ENCODE measurements at places on chromosomes 12 and 14.

GRCh38 chr12:16220120-16220519, 57.4 kb downstream of the SLC15A5 start:
- DNase-seq = no peak

- DNase-seq = no peak
Measured at GRCh38 chr12:60489071-60489470, 893.2 kb downstream of the SLC16A7 start.

DNA sequence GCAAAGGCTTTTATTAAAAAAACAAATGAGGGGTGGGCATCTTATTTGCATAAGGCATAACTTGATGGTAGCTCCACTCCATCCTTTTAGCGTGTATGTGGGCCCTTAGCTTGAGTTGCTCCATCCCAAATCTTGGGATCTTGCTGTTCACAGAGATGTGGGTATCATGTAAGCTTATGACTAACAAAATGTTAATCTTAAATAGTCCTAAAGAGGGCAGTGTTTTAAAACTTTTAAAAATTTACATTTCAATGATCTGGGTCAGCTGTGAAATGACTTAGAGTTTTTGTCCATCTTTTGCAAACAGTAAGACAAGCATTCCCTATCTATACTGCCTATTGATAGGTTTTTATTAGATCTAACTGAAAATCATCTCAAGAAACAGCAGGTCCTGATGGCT, 86.0 kb downstream of the SLCO1A2 start:
- DNase-seq = no peak

- DNase-seq = no peak
Measured at GRCh38 chr12:89540586-89540985, 14.7 kb upstream of the POC1B start.

DNA sequence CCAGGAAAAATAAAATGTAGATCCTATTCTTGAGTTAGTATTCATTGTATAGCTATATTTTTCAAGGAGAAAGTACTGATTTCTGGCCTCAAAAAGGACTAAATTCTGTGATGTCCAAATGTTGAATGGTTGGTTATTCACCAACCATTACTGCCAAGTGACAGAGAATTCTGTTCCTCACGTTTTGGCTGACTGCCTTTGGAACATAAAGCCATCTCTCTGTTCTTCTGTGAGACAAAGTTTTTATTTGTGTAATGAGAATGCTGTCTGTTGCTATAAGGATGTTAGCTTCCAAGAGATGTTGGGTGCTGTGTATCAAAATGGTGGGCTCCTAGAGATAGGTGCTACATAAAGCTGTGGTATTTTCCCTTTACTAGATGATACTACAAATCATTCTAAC, 9.3 kb downstream of the ZNF410 start:
- no peak for DNase-seq

GRCh38 chr12:122669397-122670070, 33.6 kb downstream of the HCAR2 start:
- no peak for DNase-seq

- DNase-seq = no peak
Measured at GRCh38 chr14:67749341-67750084, 47.8 kb downstream of the RDH12 start.

GRCh38 chr12:94245631-94246383, 97.4 kb downstream of the PLXNC1 start:
- no peak for DNase-seq

GRCh38 chr12:119870457-119870856, 6.7 kb downstream of the CIT start:
- no peak for DNase-seq

DNA sequence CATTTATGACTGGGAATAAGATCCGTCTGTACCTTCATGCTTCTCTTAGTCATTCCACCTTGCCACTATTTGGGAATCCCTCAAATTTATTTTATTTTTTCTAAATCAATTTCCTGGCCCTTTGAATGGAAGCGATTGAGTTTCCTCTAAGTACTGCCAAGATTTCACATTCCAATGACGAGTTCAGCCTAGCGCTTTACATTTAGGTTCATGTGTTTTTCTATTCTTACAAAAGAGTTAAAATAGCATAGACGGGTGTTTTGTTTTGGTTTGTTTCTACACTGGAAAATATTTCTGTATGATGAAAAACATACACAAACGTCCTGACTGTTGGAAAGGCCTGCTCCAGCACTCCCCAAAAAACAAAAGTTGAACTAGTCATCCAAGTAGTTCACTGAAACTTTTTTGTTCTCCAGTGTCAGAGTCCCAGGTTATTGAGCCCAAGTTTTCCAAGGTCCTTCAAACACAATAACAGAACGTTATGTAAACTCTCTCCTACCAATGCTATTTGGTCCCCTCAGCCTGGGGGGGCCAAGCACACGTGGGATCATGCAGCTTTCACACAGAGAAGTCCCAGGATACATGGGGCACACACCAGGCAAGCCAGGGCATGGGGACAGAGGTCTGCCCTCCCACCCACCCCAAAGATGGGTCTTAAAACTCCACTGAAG, 74.8 kb upstream of the FOXN3 start:
- no peak for DNase-seq

GRCh38 chr12:126588586-126589249, 1523.5 kb downstream of the AACS start:
- peak; percentile 8 for DNase-seq

- DNase-seq = no peak
Measured at GRCh38 chr12:52093346-52093745, 13.8 kb downstream of the SMIM41 start.

DNA sequence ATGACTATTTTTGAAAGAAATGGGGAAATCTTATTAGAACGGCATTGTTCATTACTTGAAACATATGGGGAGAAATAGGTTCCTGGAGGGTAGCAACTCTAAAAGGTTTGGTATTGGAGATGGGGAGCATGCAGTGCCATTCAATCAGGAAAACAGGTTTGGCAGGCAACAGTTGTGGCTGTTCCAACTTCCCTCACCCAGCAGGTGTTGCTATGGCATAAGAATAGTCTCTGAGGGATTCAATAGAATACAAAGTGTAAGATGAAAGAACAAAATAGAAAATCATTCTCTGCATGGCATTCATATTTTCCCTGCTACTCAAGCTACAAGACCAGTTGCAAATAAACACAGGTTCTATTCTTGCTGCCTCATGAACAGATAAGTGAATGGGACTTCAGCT, 393.3 kb upstream of the RPL10L start:
- DNase-seq = no peak

DNA sequence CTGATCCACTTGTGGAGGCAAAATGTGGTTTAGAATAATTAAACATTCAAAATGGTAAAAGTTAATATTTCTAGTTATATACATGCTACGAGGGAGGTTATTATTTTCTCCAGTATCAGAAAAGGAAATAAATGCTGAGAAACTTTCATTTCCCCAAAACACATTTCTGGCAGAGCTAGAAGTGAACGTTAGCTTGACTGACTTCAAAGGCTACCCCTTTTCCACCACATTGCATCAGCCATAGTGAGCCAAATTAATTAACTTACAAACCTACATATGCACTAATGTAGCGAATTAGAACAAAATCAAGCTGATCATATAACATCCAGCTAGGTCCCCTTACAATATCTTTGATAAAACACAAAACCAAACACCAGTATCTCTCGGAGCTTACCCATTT, 49.3 kb upstream of the RERGL start:
- DNase-seq = no peak

DNA sequence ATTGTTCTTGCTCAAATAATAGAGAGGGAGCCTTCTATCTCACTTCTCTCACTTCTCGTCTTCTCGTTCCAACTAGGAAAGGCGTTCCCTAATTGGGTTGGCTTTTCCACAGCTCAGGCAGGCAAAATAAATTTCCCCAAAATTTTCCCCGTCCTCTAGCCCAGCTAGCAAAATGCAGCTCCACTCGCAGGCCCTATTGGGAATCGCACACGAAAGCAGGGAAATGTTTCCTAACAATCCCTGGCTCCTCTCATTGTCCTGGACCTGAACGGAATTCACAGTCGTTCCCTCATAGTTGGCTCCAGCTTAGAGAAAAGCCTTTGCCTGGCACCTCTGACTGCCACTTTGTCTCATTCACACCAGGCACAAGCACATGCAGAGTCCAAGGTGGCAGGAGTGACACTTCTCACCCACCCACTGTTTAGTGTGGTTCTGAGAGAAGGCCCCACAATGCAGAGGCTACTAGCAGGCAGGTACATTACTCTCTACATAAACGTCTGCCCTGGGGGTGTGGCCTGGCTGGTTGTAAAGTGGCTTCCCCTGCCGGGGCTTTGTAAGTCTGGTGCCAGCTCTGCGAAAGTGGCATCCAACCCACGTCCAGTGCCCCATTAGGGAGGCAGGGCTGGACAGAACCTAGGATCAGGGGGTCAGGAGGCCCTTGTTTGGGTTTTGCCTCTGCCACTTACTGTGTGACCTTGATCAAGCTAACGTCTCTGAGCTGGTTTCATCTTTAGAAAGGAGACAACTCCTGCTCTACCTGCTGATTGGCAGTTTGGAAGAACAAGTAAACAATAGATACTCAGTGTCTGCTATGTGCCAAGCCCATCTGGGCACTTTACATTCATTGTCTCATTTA, 4.2 kb downstream of the SERPINA10 start:
- no peak for DNase-seq

- DNase-seq = no peak
Measured at GRCh38 chr14:67580336-67581171, 19.5 kb downstream of the PIGH start.

DNA sequence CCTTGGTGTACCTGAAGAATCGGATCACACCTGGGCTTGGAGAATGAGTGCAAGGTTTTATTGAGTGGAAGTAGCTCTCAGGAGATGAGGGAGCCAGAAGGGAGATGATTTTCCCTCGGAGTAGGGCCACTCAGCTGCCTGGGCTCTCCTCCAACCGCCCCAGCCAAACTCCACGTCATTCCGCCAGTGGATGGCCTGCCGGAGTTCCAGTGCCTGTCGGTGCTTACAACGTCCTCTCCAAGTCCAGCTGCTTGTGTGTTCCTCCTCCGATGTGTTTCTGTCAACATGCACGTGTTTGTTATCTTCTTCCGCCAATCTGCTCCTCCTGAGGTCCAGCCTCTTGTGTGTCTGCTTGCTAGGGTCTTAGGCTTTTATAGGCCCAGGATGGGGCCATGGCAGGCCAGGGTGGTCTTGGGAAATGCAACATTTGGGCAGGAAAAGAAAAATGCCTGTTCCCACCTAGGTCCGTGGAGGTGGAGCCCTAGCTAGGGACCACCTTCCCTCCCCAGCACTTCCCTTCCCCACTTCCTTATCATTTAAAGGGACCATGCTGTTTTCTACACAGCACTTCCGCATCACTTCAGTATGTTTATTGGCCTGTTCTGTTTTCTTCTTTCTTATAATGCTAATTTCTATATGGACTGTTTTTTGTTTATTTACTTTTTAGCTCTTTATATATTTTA, 343.2 kb downstream of the PDZRN4 start:
- DNase-seq = no peak

DNA sequence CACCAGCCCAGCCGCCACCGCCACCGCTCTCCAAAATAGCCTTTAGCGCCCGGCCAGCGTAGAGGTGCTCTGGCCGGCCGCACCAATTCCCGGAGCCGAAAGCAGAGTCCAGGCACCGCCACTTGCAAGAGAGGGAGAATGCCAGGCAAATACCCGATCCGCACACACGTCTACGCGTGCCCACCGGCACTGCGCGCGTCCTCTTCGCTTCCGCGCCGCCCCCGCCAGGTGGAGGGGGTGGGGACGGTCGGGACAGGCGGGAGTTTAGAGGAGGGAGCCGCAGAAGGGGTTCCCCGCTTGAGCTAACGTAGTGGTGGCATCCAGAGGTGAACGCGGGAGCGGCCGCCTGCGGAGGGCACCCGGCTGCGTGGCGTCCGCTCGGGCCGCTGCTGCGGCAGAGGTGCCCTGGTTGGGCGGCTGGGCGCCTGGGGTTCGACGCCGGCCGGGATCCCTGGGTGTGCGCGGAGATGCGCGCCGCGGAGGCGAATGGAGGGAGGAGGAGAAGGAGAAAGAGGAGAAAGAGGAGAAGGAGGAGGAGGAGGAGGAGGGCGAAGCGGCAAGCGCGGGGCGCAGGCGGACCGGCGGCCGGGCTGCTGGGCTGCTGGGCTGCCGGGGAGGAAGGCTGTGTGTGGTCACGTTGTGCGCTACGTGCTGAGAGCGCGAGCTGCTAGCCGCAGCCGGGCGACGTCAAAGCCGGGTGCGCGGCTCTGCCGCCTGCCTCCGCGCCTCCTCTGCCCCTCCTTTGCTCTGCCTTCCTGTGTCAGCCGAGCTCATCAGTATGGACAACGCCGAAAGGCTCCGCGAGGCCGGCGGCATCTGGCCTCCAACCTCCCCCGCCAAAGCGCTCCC, at the start of gene MDGA2:
MDGA2 (minus strand) TSS at position 140 of the 849 bp plus-strand sequence.
- DNase-seq = no peak

- peak; percentile 49 for DNase-seq
Measured at GRCh38 chr12:49903700-49904423, at the start of gene FAIM2. FAIM2 (minus strand) TSS chr12:49903900; CDS start chr12:49903792, 108 bp downstream.

GRCh38 chr14:65927931-65928356, 515.4 kb downstream of the FUT8 start:
- peak; percentile 69 for DNase-seq

DNA sequence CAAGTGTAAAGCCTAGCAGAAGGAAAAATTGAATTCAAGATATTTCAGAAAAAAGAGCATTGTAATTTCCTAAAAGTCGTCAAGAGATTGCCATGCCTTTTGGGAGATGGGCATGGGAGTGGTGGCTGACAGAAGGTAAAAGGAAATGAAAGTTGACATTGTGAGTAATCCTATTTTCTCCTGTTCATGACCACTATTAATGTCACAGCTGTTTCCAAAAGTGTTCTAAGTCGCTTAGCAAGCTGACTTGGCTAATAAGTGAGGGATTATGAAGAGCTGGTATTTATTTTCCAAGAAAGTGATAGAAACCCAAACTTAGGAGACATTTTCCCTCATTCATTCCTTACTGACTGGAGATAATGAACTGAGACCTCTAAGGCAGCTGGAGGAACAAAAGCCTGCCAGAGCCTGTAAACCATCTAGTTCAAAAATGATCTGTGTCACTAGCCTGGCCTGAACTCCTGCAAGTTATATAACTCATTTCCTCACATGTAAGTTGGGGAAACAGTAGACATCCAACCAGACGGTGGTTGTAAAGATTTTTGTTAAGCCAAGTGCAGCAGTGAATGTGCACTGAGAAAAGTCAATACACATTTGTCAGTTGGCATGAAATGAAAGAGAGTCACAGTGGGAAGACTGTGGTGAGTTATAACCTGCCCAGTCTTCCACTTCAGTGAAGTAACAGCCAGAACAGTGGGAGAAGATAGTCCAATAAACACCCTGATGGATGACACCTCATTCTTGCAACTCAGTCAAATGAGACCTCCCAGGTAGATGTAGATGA, 75.8 kb downstream of the DIO2 start:
- DNase-seq = no peak

- DNase-seq = no peak
Measured at GRCh38 chr12:124696693-124697476, 129.5 kb upstream of the NCOR2 start.

Measured in stimulated activated CD4-positive, alpha-beta T cell treated with anti-CD3 and anti-CD28 coated beads, TNF-alpha, amount 100 ng/mL, for 24 hours (primary cell).